ENCODE measurements at places on chromosomes 16 and 17.

DNA sequence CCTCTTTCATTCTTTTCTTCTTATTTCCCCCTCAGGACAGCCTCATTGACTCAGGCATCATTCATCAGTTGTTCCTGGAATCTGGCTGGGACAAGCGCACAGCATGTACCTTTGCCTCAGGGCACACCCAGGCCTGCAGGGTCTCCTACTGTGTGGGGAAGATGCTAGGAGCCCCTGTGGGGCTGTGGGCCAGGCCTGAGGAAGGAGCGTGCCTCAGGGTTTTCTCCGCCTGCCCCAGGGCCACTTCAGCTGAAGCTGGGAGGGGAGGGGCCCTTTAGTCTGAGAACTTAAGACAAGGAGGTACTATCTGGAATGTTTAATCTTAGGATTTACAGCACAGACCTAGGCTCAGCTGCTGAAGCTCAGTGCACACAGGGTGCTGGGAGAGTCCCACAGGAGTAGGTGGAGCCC, 7.9 kb downstream of the ELMO3 start:
- DNase-seq = no peak

DNA sequence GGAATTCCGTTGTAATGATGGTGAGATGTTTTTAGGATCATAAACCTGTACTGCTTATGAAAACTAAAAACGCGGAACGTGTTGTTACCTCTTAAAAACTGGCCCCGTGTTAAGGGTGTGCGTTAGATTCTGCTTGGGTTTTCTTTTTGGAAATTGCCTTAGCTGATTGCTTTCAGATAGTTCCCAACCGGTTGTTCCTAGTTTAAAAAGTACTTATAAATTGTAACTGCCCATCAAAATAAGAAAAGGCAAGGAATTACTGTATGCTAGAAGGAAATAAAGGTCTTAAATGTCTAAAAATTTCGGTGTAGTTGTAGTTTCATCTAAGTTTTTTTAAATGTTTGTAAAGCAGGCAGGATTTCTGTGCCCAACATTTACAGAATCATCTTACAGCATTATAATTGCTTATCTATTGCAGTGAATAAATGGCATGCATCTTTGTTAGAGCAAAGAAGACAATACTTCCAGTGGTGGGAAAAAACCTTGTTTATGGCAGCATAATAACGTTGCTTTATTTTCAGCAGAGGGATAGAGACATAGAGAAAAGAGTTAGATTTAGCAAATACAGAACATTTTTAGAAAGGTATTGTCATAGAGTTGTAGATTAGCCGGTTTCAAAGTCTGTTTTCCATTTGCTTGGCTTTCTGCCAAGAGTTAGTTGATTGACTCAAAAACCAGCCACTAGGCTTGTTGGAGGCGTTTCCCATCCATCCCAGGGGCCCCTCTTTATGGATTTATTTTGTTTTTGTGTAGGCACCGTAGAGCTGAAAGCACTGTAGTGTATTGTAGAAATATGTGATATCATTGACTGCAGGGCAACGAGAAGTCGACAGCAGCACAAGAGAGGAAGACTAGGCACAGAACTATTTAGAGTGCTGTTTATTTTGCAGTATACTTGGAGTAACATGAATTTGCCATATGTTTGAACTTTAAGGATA, 1.7 kb downstream of the PPM1D start:
- DNase-seq = peak; percentile 48

- DNase-seq = no peak
Observed at GRCh38 chr17:38918916-38919315, 6.5 kb upstream of the LASP1NB start.

DNA sequence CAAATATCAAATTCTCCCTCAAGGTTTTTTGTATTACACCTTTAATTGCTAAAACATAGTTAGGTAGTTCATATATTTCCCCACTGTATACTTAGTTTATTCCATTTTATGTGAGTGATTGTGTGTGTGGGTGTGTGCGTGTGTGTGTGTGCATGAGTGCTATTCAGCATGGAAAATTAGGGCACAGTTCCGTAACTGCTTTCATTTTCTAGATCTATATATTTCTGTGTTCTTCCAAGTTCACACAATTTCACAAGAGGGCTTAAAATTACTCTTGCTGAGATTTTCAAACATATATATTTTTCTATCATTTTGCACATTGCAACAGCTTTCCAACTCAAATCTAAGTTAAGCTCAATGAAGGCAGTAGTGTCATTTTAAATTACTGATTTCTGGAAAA, 782.9 kb upstream of the SOX9 start:
- no peak for DNase-seq

GRCh38 chr17:35295686-35296085, 52.8 kb downstream of the SLFN5 start:
- DNase-seq = no peak

GRCh38 chr16:89547291-89547690, 13.2 kb upstream of the RPL13 start:
- no peak for DNase-seq

- peak; percentile 50 for DNase-seq
Observed at GRCh38 chr17:30840771-30841170, 9.0 kb downstream of the ATAD5 start.

DNA sequence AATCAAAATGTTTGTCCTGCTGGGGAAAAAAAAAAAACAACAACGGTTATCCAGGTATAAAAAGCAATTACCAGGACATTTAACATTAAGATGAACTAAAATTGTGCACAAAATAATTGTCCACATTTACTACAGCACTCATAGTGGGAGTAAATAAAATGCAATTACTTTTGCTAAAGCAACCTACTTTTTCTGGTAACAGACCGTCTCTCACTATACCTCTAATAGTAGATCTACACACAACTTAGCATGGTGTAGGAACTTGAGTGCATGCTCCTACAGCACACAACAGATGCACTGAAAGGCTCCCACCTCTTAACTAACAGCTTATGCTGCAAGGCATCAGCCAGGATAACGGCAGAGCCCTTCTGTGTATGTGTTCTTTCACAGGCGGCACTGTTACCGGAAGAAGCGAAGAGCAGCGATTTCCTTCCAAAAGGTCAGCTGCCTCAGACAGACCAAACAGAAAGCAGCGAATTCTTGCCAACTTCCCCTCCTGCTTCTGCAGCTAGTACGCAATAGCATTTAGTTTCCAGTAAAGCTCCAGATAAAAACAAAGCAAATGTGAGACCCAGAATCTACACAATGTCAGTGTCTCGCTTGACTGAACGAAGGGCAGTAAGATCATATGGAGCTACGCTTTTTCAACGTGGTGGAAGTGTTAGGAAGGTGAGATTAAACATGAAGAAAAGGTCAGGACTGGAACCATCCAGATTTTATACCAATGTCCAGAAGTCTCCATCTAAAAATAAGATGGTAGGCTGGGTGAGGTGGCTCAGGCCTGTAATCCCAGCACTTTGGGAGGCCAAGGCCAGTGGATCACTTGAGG, 27.6 kb downstream of the STAT5B start:
- DNase-seq = peak; percentile 27

DNA sequence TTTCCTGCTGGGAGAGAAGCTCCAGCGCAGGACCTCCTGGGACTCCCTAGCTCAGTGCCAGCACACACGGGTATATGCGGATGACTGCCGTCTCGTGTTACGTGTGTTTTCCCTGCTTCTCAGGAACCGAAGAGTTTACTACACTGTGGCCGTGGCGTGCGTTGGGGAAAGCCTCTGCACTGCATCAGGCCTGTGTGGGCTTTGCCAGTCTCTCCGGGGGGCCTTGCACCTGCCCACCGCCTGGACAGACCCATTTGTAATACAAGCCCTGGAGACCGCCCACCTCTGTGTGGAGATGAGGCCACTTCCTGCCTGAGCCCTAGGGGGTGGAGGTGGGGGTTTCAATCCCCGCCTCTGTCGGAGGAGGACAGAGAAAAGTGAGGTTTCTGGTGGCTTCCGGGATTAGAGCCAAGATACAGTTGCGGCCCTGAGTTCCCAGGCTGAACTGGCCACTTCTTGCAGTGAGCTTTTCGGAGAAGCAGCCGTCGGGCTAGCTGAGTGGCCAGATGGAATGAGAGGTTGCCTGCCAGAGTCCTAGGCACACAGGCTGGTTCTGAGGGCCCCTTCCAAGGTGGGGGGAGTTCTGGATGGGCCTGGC, 43.4 kb upstream of the GSE1 start:
- peak; percentile 65 for DNase-seq

Measured in bone marrow (tissue), 2 donors.